Mucosa of gallbladder (tissue), 1 donor: ENCODE measurements at places on chromosomes 1 and 21.

- peak; percentile 75 for DNase-seq
These were observed 71.8 kb downstream of the DISP3 start for GRCh38 chr1:11550664-11551283.

GRCh38 chr1:193270996-193271395 lies 84.6 kb upstream of the B3GALT2 start:
- no peak for DNase-seq

DNA sequence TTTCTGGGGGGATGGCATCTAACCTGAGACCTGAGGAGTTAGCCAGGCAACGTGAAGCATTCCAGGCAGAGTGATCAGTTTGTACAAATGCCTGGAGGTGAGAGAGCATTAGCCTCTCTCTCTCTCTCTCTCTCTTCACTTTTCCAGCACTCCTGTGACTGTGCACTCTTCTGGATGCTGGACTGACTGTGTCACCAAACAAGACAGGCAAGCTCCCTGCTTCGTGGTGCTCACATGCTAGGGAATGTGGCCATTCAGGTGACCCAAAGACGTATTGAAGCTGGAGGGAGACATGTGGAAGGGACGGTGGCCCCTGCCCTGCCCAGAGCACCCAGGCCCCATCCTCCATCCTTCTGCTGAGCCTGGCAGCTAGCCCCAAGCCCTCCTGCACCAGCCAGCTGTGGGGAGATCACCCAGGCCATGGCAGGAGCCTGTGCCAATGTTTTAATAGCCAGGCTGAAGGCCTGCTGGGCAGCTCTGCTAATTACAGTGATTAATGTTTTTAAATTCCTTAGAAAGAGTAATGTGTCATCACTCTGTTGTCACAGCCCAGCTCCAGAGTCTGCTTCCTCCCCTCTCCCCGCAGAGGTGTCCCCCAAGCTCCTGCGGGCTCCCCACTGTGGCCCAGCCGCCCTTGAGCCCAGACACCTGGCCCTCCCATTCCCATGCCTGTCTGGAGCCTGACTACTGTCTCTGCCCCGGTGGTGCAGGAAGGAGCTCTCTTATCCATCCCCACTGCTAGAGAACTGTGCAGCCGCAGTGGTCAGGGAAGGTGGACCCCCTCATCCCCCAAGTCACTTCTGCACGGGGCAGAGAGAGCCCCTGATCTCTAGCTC lies 48.9 kb downstream of the UBIAD1 start:
- DNase-seq = no peak

DNA sequence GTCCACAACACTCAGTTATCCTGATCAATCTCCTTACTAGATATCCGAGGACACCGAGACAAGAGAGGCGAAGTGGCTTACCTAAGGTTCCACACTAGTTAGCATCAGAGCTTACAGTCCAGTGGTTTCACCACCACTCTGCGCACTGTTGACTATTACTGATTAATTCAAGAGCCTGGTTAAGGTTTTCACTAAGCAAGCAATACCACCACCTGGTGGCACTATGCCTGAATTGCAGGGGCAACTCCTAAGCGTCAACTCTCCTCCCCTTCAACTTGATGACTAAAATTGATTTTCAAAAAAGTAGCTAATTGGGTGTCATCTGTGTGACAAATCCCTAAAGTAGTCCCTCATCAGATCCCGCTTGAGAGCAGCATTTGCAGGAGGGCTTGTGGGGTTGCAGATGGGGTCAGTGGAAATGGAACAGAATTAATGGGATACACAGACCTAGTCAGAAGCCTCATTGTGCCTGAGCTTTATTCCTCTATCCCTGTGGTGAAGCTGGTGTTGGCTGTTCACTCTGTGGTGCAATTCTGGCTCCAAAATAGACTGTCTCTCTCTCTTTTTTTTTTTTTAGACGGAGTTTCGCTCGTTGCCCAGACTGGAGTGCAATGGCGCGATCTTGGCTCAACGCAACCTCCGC lies 9.1 kb downstream of the TTC22 start:
- DNase-seq = no peak

- no peak for DNase-seq
These were observed 36.3 kb upstream of the RWDD3 start for GRCh38 chr1:95197616-95198252.

DNA sequence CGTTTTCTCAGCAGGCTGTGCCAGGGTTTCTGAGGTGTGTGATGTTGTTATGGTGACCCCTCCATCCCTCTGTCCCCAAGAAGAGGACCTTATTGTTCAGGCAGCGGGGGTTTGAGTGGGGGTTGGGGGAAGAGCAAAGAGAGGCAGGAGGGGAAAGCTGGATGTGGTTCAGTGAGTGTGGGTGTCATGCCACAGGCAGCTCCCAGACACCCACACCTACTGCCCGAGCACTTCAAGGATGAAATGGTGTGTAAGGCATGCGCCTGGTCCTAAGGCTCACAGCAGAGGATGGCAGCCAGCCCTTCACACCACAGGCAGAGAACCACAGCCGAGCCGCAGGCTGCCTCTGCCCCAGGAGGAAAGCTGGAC lies 49.9 kb upstream of the STUM start:
- no peak for DNase-seq

DNA sequence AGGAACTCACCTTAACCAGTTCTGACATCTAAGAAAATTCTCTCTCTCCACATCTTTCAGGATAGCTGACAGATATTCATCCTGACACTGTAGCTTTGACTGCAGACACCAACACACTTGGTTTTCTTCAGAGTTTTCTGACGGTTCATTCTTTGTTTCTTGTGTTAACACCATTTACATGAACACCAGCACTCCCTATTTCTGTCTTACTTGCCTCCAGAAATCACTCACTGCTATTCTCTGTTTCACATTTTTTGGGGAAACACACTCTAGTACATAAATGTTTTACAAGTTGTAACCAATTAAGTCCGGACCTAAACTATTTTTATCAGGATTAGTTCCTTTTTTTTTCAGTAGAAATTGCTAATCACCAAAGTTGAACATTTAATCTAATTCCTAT lies 15.4 kb downstream of the FLVCR1 start:
- DNase-seq = no peak

DNA sequence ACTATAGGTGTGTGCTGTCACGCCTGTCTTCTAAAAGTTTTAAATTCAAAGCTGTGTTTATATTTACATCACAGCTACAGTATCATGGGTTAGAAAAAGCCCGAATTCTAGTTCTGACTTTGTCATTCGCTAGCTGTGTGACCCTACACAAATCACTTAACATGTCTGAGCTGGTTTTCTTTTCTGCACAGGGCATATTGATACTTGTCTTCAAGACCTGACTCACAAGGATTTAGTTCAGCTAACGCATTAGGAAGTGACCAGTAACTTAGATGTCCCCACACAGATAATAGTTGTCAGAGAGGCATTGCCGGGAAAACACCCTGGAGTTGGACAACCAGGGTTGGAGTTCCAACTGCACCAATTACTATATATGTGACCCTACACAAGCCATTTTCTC lies 25.9 kb downstream of the GIPC2 start:
- no peak for DNase-seq

DNA sequence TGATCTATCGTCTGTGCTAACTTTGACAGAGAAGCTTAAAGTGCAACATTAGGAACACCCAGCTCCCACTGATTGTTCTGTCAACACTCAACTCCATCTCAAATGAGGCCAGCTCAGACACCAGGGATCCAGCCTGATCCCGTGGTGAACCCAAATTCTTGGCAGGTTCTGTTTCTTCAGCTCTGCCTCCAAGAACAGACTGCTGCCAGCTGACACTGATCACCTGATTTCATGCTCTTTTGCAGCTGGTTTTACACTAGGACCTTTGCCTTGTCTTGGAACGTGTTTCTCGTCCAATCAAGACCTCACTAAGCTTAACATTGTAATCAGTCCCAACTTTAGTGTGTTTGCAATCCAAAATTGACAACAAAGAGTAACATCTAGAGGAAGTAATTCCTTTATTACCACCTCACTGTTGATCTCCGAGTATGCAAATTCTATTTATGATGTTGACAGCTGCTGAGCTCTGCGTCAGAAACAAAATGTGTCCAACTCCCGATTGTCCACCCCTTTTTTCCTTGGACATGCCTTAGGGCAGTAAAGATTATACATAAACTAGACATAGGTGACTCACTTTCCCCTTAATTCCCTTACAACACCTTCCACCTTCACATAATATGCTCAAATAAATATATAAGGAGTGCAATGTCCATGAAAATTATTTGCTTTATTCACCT lies 1.6 kb upstream of the HYI start:
- DNase-seq = no peak

- peak; percentile 27 for DNase-seq
These were observed 149.0 kb downstream of the TGFBR3 start for GRCh38 chr1:91736715-91737615.

DNA sequence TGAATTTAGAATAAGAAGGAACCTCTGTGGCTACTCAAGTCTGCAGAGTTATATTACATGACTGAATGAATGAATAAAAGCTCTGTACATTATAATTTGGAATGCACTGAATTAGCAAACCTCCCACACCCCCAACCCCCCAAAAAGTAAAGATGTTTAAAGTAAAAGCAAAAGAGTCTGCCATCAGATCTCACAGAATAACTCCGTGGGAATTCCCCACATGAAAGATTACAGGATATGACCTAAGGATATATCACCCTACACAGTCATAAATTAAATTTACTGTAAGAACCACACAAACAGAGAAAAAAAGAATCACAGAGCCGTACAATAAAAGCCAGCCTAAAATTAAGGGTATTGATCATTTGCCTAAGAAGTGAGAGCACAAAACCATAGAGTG lies 587.3 kb downstream of the PTPRC start:
- DNase-seq = no peak

- DNase-seq = no peak
These were observed 30.4 kb upstream of the SLC44A5 start for GRCh38 chr1:75641325-75641724.

DNA sequence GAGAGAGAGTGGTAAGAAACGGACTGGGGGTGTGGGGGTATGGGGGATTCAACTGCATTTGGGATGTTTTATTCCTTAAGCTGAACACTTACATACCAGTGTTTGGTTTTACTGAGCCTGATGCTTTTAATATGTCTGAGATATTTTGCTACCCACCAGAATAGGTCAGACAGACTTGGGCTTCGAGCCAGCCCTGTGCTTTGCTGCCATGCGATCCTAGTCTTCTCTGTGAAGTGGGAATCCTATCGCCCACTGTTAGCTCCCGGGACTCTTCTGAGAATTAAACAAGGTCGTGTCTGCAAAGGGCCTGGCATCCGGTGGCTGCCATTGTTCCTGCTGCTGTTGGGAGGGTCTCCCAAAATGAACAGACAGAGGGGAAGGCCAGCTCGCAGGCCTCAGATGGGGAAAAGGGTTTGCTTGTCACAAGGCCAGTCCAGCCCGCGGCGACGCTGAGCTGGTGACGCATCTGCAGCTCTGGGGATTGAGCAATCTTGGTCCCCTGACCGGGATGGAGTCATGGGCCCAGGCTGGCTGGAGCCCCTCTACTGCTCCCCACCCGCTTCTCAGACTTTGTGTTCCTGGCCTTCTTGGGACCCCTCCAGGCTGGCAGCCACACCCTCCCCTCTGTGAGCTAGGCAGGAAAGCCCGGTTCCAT lies 26.9 kb upstream of the ECE1 start:
- peak; percentile 83 for DNase-seq

DNA sequence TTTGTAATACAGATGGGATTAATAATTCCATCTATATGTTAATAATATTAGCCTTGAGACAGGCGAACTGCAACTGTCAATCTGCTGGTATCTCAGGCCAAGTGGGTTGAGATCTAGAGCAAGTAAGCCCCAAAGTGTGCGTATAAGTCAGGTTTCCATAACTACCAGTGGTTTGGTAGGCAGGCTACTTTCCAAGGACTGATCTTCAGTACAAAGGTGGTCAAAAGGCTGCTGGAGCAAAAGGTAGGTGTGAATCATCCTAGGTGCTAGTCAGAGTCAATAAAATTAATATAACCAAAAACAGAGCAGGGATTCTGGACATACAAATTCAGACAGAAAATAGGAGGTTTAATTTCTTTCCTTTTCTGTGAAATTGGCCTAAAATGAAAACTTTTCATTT lies 328.0 kb downstream of the TGFB2 start:
- no peak for DNase-seq

- DNase-seq = no peak
These were observed 8.4 kb downstream of the MYBPH start for GRCh38 chr1:203167026-203167912.

- no peak for DNase-seq
These were observed 53.8 kb downstream of the KCNK1 start for GRCh38 chr1:233667741-233668140.
